ENCODE measurements at places on chromosomes 11 and 22.

DNA sequence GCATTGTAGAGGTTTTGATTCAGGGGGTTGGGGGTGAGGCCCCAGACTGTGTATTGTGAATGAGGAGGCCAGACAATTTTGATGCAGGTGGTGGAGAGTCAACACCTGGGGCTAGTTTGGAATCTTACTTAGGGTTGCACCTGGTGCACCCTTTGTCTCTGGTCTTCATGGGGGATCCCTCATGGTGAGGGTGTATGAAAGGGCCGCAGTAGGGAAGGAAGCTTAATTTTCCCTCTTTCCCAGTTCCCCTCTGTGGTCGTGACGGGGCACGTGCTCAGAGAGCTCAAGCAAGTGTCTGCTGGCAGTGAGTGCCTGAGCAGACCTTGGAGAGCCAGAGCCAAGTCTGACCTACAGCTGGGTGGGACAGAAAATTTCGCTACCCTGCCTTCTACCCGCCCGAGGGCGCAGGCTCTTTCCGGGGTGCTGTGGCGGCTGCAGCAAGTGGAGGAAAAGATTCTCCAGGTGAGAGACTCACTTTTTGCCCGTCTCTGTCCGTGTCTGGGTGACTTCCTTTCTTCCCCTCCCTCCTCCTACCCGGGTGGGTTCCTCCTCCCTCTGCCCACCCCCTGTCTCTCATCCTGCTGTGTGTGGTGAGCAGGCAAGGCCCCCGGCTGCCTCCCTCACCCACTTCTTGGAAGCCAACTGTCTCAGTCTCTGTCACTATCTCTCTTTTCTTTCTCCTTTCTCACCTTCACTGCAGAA is 131.7 kb downstream of the MICAL2 start:
- H3K36me3 ChIP-seq, result peaks cover 30% of the 10 kb centered on the region
- no peaks in the 10 kb centered on the region for H3K27me3 ChIP-seq
- no peak for DNase-seq
- no peak overlapping the region for H3K27ac ChIP-seq
- no peak overlapping the region for H3K4me3 ChIP-seq

GRCh38 chr11:134098566-134099184 is 29.8 kb downstream of the JAM3 start:
- no peaks in the 10 kb centered on the region for H3K36me3 ChIP-seq
- H3K4me1 ChIP-seq, result no peaks in the 10 kb centered on the region
- no peak overlapping the region for H3K4me3 ChIP-seq
- no peak overlapping the region for H3K27ac ChIP-seq

DNA sequence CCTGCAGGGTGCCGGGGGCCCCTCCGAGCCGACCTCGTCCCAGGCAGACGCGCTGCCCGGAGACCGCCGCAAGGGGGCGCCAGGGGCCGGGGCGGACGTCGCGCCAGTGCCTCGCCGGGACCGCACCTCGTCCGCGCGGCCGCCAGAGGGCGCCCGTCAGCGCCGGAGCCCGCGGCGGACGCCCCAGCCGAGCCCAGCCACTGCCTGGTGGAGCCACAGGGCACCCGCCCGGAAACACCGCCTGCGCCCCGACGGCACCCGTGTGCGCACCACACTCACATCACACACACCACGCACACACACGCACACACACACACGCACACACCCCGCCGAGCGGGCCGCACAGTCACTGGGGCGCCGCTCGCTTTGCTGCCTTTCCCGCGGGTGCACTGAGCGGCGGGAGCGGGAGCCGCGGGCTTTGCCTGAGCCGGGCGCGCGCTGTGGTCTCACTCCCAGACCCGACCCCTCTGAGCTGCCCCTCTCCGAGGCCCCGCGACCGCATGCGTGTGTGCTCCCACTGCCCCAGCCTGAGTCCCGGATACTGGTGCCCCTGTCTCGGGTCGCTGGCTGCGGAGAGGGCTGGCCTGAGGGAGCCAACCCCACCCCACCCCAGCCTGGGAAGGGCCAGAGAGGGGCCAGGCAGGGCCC is 449.3 kb downstream of the OPCML start:
- H3K36me3 ChIP-seq, result no peaks in the 10 kb centered on the region
- H3K4me1 ChIP-seq, result no peaks in the 10 kb centered on the region
- no peak overlapping the region for H3K4me3 ChIP-seq
- H3K27me3 ChIP-seq, result no peaks in the 10 kb centered on the region

GRCh38 chr11:118282606-118283005 is 18.5 kb upstream of the MPZL2 start:
- no peaks in the 10 kb centered on the region for H3K27me3 ChIP-seq
- H3K4me1 ChIP-seq, result peaks cover 5% of the 10 kb centered on the region
- H3K27ac ChIP-seq, result no peak overlapping the region
- H3K36me3 ChIP-seq, result no peaks in the 10 kb centered on the region

DNA sequence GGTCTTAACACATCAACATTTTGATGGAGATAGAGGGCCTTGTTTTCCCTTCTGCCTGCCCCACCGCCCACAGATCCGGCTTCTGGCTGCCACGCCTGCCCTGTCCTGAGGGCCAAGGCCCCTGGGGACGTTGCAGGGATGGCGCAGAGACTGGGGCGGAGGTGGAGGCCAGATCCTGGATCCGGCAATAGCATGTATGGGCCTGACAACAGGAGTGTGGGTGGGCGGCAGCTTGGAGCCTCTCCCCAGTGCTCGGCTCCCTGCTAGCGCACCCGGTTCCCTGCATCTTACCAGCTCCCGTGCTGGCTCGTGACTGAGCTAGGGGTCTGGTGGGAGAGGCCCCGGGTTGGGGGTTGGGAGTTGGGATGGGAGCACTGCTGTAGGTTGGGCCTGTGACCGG is 95.6 kb downstream of the ZBTB16 start:
- H3K36me3 ChIP-seq, result peaks cover 98% of the 10 kb centered on the region
- H3K4me3 ChIP-seq, result no peak overlapping the region
- H3K4me1 ChIP-seq, result peaks cover 80% of the 10 kb centered on the region
- no peaks in the 10 kb centered on the region for H3K27me3 ChIP-seq
- DNase-seq, result peak; percentile 43

DNA sequence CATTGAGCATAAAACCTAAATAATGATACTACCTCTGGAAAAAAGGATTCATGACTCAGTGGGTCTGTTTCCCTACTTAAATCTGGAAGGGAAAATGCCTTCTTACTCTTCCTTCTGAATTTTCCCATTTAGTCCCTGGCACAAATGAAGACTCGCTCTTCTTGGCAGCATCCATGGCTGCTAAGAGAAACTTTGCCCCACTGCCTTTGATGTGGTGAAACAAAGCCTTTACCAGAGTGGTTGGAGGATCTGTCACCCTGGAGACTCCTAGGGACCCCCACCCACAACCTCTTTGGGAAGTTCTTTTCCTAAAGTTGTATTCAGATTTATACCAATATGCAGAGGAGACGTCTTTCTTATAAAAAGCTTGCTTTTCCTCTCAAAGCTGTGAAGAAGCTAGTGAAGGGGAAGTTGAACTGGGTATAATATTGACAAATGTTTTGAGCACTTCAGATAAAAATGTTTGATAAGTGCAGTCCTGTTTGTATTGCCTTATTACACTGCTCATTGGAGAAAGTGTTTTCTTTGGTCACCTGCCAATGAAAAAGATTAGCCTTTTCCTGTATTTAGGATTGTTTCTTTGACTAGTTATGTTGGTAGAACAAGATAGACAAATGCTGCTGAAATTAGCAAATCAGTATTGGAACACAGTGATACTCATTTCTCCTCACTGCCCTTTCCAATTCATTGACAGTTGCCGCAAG is 77.3 kb downstream of the ARFGAP2 start:
- no peaks in the 10 kb centered on the region for H3K27me3 ChIP-seq
- no peak overlapping the region for H3K4me3 ChIP-seq
- DNase-seq, result peak; percentile 4
- H3K36me3 ChIP-seq, result no peaks in the 10 kb centered on the region

GRCh38 chr11:12786891-12787290 is 112.7 kb downstream of the TEAD1 start:
- peaks cover 45% of the 10 kb centered on the region for H3K36me3 ChIP-seq
- H3K4me1 ChIP-seq, result peaks cover 33% of the 10 kb centered on the region
- no peak overlapping the region for H3K4me3 ChIP-seq
- H3K27ac ChIP-seq, result peak overlapping the region; percentile 23
- DNase-seq, result no peak
- no peaks in the 10 kb centered on the region for H3K27me3 ChIP-seq

DNA sequence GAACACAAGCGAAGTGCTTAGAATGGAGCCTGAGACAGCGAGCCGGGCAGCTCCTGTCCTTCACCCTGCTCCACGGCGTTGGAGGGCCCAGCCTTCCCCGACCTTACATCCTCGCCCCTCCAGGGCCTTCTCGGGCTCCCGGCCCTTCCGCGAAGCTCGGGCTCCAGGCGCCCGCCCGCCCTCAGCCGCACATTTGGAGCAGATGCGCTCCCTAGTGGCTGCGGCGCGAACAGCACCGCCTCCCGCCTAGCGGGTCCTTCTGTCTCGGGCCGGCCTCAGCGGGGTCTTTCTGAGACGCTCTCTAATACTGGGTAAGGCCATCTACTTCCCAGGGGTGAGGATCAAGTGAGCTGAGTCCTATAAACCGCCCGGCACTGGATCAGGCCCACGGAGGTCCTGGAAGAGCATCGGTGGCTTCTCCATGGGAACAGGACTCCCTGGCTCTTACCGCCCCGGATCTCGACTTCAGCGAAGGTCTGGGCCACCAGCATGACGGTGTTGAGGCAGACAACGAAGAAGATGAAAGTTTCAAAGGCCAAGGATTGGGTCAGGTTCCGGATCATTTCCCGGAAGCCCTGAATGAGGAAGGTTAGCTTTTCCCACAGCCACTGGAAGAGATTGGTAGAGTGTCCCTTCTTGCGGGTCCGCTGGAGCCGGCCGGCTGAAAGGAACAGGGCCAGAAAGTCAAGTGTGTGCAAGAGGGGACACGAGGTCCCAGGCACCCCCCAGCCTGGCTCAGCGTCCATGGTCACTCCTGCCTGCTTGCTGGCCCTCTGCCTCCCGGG is 3.7 kb downstream of the CATSPER1 start:
- no peak overlapping the region for H3K27ac ChIP-seq
- H3K4me1 ChIP-seq, result peaks cover 6% of the 10 kb centered on the region
- DNase-seq, result peak; percentile 58
- no peaks in the 10 kb centered on the region for H3K27me3 ChIP-seq

- H3K27me3 ChIP-seq, result no peaks in the 10 kb centered on the region
- no peaks in the 10 kb centered on the region for H3K4me1 ChIP-seq
- H3K36me3 ChIP-seq, result peaks cover 6% of the 10 kb centered on the region
- no peak overlapping the region for H3K4me3 ChIP-seq
Measured at GRCh38 chr11:35066783-35067423, 72.1 kb upstream of the CD44 start.

DNA sequence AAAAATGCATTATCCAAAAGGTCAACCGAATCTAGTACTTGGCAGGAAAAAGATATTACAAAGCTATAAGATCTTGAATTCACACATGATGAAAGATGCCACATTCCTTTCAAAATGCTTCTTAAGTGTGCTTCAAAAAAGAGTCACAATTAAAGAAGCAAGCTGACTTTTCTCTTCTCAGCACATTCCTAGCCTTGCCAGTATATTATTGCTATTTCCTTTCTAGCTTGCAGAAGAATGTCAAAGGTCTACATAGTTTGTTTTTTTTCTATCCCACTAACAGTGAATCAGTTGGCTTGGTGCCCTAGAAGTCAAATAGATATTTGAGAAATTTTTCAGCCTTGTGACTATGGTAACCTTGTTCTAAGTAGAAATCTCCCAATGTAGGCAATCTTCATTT is 56.8 kb downstream of the GUCY1A2 start:
- no peaks in the 10 kb centered on the region for H3K27me3 ChIP-seq
- peaks cover 16% of the 10 kb centered on the region for H3K4me1 ChIP-seq
- peak overlapping the region; percentile 5 for H3K4me3 ChIP-seq
- H3K36me3 ChIP-seq, result peaks cover 7% of the 10 kb centered on the region
- peak; percentile 81 for DNase-seq

DNA sequence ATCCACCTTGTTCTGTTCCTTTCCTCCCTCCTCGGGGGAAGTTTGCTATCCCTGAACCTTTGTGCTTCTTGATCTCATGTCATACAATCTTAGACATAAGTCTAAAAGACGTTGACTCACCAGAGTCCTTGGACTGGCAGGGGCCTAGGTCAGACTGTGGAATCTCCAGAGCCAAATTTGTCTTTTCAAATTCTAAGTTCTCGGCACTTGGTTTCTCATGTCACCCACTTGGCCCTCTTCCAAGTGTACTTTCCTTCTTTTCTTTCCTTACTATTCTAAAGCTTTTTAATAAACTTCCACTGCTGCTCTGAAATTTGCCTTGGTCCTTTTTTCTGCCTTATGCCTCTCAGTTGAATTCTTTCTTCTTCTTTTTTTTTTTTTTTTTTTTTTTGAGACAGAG is 30.1 kb upstream of the SMPD1 start:
- H3K4me3 ChIP-seq, result no peak overlapping the region
- no peaks in the 10 kb centered on the region for H3K27me3 ChIP-seq
- H3K27ac ChIP-seq, result no peak overlapping the region
- peaks cover 11% of the 10 kb centered on the region for H3K4me1 ChIP-seq
- no peaks in the 10 kb centered on the region for H3K36me3 ChIP-seq

GRCh38 chr22:43092085-43092484 is 2.9 kb upstream of the TTLL1 start:
- no peaks in the 10 kb centered on the region for H3K36me3 ChIP-seq
- H3K4me3 ChIP-seq, result no peak overlapping the region
- H3K27ac ChIP-seq, result no peak overlapping the region
- no peak for DNase-seq
- peaks cover 14% of the 10 kb centered on the region for H3K4me1 ChIP-seq

GRCh38 chr11:109133159-109133558 is 288.8 kb upstream of the C11orf87 start:
- peaks cover 5% of the 10 kb centered on the region for H3K4me1 ChIP-seq
- H3K4me3 ChIP-seq, result no peak overlapping the region
- no peaks in the 10 kb centered on the region for H3K27me3 ChIP-seq
- no peak overlapping the region for H3K27ac ChIP-seq
- H3K36me3 ChIP-seq, result no peaks in the 10 kb centered on the region
- DNase-seq, result no peak

- no peak overlapping the region for H3K4me3 ChIP-seq
- H3K36me3 ChIP-seq, result peaks cover 6% of the 10 kb centered on the region
- H3K4me1 ChIP-seq, result peaks cover 9% of the 10 kb centered on the region
- DNase-seq, result peak; percentile 41
- no peaks in the 10 kb centered on the region for H3K27me3 ChIP-seq
Measured at GRCh38 chr11:72353861-72354260, 80.5 kb downstream of the CLPB start.

- H3K36me3 ChIP-seq, result no peaks in the 10 kb centered on the region
- H3K27ac ChIP-seq, result no peak overlapping the region
- H3K4me3 ChIP-seq, result no peak overlapping the region
- DNase-seq, result no peak
- H3K4me1 ChIP-seq, result peaks cover 6% of the 10 kb centered on the region
- H3K27me3 ChIP-seq, result peaks cover 40% of the 10 kb centered on the region
Measured at GRCh38 chr11:31812383-31813381, 1.6 kb upstream of the PAX6 start.

DNA sequence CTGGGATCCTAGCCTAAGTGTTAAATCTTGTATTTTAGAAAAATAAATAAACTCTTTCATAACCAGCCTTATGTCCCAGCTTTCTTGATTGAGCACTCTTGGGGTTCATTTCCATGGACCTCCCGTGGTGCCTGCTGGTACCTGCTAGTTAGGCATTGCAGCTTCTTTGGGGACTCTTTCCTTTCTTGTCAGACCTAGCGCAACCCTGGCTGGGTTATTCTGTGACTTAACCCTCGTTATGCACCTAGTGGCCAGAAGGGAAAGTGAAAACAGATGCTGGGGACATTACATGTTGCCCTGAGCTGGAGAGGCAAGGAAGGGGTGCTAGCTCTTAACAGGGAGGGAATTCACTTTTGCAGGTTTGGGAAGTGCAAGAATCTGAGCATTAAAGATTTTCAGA is 46.8 kb downstream of the APIP start:
- DNase-seq, result peak; percentile 14
- H3K27ac ChIP-seq, result no peak overlapping the region
- H3K4me3 ChIP-seq, result no peak overlapping the region
